Cardiac muscle cell (in vitro differentiated cells and primary cell): ENCODE measurements at places on chromosomes 11 and 22.

DNA sequence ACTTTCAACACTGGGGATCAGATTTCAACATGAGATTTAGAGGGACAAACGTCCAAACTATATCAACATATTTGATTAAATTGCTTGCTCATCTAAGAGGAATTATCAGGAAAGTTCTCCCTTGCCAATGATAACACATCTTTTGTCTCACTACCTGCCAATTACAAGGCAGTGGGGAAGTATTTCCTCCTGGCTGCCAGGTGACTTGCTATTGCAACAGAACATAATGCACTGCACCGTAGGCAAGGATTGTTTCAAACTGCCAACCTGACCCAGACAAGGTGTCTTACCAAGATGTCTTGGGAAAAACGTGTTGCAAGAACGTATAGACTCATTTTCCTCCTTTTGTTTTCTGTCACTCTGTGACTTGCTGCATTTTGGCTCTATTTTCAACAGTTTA lies 711.6 kb downstream of the METTL15 start:
- no peaks in the 10 kb centered on the region for H3K27me3 ChIP-seq
- no peak for DNase-seq
- H3K27ac ChIP-seq, result no peak overlapping the region

GRCh38 chr22:48209473-48210197 lies 1447.2 kb downstream of the TBC1D22A start:
- H3K27me3 ChIP-seq, result no peaks in the 10 kb centered on the region
- H3K36me3 ChIP-seq, result no peaks in the 10 kb centered on the region
- H3K27ac ChIP-seq, result no peak overlapping the region
- no peaks in the 10 kb centered on the region for H3K4me1 ChIP-seq
- DNase-seq, result no peak
- H3K4me3 ChIP-seq, result no peak overlapping the region

DNA sequence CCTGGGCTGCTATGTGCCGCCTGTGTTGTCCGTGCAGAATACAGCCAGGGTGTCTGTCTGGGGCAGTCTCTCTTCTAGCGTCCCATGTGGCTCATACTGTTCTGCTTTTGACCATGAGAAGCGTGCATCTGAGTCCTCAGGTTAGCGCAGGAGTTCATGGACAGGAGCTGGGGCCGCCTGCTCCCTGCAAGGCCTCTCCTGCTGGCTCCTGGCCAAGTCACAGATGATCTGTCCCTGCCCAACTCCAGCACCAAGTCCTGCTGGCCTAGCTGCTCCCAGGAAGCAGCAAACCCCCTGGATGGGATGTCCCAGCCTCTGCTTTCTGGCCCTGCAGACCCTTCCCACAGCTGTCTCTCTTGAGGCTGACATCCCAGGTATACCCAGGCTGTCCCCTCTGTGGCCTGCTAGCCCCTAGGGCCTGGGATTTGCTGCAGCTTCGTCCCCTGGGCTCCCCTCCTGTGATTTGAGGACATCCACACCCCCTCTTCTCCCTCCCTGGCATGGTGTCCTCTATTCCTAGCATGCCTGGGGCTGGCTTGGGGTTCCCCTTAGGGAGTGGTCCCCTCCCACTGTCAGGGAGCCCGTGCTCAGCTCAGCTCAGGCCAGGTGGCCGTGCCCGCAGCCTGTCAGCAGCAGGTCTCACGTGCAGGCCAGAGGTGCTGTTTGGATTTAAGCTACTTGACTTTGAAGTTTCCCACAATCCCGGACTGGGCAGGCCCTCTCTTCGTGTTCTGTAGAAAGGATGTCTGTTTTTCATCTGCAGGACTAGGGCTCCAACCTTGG lies 17.8 kb downstream of the PRR5 start:
- H3K4me3 ChIP-seq, result no peak overlapping the region
- H3K27me3 ChIP-seq, result no peaks in the 10 kb centered on the region
- H3K4me1 ChIP-seq, result peaks cover 6% of the 10 kb centered on the region
- peak; percentile 80 for DNase-seq
- peak overlapping the region; percentile 47 for H3K27ac ChIP-seq

GRCh38 chr22:39545386-39546365 lies 13.1 kb upstream of the RPS19BP1 start:
- DNase-seq, result peak; percentile 86
- H3K4me1 ChIP-seq, result no peaks in the 10 kb centered on the region
- no peak overlapping the region for H3K27ac ChIP-seq
- no peaks in the 10 kb centered on the region for H3K36me3 ChIP-seq
- no peak overlapping the region for H3K4me3 ChIP-seq
- peaks cover 49% of the 10 kb centered on the region for H3K27me3 ChIP-seq

- H3K4me3 ChIP-seq, result no peak overlapping the region
- H3K27me3 ChIP-seq, result no peaks in the 10 kb centered on the region
Observed at GRCh38 chr11:74754507-74755252, 6.0 kb downstream of the RNF169 start.

GRCh38 chr11:7672960-7673723 lies at the start of gene CYB5R2:
TSS of gene CYB5R2 (minus strand) at chr11:7673500. CDS start at chr11:7672825, 675 bp downstream.
- H3K4me1 ChIP-seq, result no peaks in the 10 kb centered on the region
- H3K27ac ChIP-seq, result no peak within 1 kb of the TSS
- H3K27me3 ChIP-seq, result peaks cover 19% of the 10 kb centered on the region

DNA sequence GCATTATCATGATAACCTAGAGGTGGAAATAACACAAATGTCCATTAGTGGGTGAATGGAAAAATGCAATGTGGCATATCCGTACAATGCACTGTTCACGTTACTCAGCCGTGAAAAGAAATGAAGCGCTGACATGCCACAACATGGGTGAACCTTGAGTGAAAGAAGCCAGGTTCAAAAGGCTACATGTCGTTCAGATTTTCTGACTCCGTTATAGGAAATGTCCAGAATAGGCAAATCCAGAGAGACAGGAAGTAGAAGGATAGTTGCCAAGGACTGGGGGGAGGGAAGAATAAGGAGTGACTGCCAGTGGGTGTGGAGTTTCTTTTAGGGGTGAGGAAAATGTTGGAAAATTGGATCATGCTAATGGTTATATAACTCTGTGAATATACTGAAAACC lies 133.8 kb downstream of the ATXN10 start:
- no peak overlapping the region for H3K27ac ChIP-seq
- H3K4me3 ChIP-seq, result no peak overlapping the region
- H3K4me1 ChIP-seq, result no peaks in the 10 kb centered on the region
- H3K27me3 ChIP-seq, result no peaks in the 10 kb centered on the region

DNA sequence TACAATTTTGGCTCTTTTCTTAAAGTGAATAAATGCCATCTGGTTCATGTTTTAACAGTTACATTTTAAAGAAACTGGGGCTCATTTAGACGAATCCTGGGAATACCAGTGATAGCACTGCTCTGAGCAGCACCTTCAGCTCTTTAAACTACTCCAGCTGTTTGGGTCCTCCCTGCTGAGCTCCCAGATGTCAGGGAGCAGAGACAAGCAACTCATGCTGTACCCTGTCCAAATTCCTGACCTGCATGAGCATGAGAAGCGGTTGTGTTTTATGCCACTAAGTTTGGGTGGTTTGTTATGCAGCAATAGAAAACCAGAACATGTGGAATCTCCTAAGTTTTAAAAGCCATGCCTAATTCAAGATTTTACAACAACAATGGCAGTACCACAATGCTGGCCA lies 90.0 kb downstream of the FDX1 start:
- H3K36me3 ChIP-seq, result no peaks in the 10 kb centered on the region
- H3K27ac ChIP-seq, result no peak overlapping the region
- no peaks in the 10 kb centered on the region for H3K4me1 ChIP-seq
- DNase-seq, result no peak
- H3K27me3 ChIP-seq, result no peaks in the 10 kb centered on the region
- H3K4me3 ChIP-seq, result no peak overlapping the region

DNA sequence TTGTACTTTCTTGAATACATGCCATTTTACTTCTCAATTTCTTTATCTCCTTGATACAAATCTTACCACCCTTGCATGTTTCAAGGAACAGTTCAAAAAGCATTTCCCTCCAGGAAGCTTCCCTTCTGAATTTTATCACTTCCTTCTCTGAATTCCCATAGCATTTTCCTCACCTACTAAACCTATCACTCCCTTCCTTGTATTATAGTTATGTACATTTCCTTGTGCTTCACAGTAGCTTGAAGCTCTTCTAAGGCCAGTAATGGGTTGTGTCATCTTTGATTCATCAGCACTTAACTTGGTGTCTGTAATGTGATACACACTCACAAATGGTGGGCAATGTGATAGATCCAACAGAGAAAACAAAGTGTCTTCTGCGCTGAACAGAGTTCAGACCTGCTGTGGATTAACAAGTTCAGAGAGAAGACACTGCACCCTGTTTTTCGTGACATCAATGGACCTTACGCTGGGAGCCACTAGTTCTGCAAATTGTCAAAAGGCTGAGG lies 127.5 kb downstream of the CCDC81 start:
- H3K36me3 ChIP-seq, result no peaks in the 10 kb centered on the region
- H3K27me3 ChIP-seq, result no peaks in the 10 kb centered on the region
- H3K4me3 ChIP-seq, result no peak overlapping the region
- DNase-seq, result no peak

DNA sequence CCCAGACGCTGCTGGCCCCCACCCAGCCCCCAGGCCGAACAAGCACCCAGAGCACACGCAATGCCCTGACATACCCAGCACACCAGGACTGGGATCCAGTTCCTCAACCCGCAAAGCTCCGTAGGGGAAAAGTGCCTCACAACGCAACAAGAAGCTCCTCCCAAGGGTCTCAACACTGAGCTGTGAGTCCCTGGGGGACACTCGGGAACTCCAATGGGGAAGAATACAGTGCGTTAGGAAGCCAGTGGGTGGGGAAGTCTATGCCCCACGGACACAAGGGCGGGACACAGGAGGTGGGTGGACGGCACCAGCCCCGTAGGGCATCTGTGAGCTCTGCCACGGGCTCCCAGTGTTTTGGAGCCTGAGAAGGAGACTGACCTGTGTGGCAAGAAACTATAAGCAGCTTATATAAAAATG lies 1.6 kb downstream of the DEAF1 start:
- no peak overlapping the region for H3K27ac ChIP-seq
- no peaks in the 10 kb centered on the region for H3K27me3 ChIP-seq
- H3K4me1 ChIP-seq, result peaks cover 10% of the 10 kb centered on the region
- no peak overlapping the region for H3K4me3 ChIP-seq
- no peaks in the 10 kb centered on the region for H3K36me3 ChIP-seq

DNA sequence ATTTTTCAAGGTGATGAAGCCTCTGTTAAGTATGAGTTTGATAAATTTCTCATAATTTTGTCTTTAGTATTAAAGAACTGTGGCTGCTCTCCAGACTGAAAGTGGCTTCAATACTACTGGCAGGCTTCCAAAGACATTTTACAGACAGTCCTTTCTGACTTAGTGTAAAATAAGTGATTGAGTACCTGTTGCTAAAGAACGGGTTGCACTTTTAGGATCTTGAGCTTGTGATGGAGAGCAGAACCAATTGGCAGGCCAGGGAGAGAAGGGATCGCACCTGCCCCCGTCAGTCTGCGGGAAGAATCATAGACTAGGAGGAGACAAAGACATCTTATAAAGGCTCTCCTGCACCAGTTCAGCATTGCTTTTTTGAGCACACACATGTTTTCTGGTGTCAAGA lies 4.4 kb downstream of the NCAM1 start:
- no peak overlapping the region for H3K27ac ChIP-seq
- H3K36me3 ChIP-seq, result no peaks in the 10 kb centered on the region
- H3K27me3 ChIP-seq, result no peaks in the 10 kb centered on the region
- H3K4me3 ChIP-seq, result no peak overlapping the region
- DNase-seq, result peak; percentile 21

GRCh38 chr11:109733245-109733644 lies 311.3 kb downstream of the C11orf87 start:
- H3K4me3 ChIP-seq, result no peak overlapping the region
- H3K27me3 ChIP-seq, result no peaks in the 10 kb centered on the region
- H3K4me1 ChIP-seq, result no peaks in the 10 kb centered on the region
- no peak overlapping the region for H3K27ac ChIP-seq

GRCh38 chr11:63262547-63262946 lies 19.1 kb upstream of the SLC22A25 start:
- no peaks in the 10 kb centered on the region for H3K27me3 ChIP-seq
- H3K4me3 ChIP-seq, result no peak overlapping the region
- H3K36me3 ChIP-seq, result no peaks in the 10 kb centered on the region
- no peaks in the 10 kb centered on the region for H3K4me1 ChIP-seq
- H3K27ac ChIP-seq, result no peak overlapping the region
